B cell (primary cell): ENCODE measurements at places on chromosomes 3 and 15.

DNA sequence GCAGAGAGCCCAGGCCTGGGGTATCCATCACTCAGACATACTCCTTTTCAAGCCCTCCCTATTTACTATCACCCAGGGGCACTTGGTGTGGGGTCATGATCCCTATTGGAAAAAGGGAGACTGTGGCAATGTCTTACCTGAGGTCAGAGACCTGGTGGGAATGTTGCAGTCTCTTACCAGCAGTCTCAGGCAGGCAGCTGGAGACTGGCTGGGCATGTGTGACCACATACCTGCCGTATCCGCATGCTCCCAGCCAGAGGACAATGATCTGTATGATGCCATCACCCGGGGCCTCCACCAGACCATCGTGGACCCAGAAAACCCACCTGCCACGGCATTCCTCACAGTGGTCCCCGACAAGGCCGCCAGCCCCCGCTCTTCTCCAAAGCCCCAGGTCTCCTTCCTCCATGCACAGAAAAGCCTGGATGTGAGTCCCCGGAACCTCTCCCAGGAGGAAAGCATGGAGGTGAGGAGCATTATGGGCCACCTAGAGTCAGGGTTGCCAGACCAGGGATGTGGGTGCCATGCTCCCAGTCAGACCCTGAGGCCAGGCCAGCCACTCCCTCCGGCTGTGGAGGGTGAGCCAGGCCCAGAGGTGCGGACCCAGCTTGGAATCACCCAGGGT is 5.9 kb downstream of the SH2D7 start:
- DNase-seq = no peak

DNA sequence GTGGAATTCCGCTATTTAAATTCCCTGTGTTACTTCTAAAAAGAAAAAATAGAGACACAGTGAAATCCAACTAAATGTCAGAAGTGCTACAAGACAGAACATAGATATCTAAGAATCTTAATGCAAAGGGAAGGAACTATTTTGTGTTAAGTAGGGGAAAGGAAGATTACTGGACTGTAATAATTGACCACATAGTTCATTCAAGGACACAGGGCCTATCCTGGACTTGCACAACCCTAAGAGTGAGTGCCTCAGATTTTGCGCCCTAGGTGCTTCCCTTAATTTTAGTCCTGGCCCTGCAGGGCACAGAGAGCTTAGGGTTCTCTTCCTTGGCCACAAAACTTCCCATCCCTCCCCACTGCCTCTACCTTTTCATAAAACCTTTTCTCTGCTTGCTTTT is 3.5 kb upstream of the IL20RB start:
- no peak for DNase-seq

- DNase-seq = no peak
These were observed 77.1 kb downstream of the PDZRN3 start for GRCh38 chr3:73547427-73548248.

DNA sequence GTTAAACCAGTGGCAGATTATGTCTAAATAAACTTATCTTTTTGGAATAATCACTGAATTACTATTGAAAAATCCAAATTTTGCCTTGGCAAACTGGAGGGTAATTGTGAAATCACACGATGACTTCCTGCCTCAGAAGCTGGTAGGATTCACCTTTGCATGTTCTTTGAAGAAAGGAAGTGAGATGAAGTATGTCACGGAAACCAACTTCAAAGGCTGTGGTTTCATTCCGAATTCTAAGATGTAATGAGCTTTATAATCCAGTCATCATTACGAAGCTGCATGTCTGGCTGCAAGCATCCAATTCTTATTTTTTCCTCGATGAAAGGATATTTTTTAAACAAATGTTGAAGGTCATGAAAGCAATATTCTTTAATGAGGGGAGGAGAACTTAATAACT is 15.0 kb upstream of the ZBED2 start:
- DNase-seq = peak; percentile 52

DNA sequence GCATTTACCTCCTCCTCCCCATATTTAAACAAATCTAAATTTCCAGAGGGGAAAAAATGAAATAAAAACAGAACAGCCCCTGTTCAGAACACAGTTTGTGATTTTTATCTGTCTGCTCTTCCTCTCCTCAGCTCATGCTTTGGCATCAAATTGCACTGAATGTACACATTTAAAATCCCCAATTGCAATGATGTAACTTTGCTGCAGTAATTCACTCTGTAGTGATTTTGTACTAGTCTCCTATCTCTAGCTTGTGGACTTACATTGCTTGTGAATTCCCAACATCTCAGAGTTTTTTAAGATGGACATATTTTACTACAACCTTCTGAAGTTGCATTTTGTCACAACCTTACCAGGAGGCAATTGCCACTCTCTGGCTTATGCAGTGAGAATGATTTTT is 81.6 kb upstream of the ROBO2 start:
- no peak for DNase-seq

DNA sequence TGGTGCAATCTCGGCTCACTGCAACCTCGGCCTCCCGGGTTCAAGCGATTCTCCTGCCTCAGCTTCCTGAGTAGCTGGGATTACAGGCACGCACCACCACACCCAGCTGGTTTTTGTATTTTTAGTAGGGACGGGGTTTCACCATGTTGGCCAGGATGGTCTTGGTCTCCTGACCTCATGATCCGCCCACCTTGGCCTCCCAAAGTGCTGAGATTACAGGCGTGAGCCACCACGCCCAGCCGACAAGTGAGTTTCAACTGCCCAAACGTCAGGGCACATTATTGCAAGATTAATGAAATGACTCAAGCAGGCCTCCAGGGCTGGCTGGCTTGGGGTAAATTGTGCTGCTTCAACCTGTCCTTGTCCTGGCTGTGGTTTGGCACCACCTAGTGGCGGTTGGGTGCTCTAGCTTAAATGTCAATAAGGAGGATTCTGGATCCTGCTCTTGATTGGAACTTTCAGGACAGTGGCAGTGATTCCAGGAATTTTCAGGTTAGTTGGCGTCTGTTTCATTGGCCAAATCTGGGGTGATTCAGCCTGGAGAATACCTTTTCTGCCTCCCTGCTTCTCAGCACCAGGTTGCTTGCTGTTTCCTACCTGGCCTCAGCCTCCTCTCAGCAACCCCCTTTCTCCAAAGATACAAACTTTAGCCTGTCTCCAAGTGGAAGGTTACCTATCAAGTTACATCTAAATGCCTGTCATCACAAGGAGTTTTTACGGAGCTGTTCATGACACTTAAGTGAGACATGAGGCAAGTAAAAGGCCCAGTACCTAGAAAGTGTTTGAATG is 32.4 kb upstream of the SACM1L start:
- peak; percentile 88 for DNase-seq

- no peak for DNase-seq
These were observed 314.5 kb downstream of the TLE3 start for GRCh38 chr15:69783211-69783610.

- DNase-seq = no peak
These were observed 7.6 kb upstream of the SPTBN5 start for GRCh38 chr15:41901431-41901830.

DNA sequence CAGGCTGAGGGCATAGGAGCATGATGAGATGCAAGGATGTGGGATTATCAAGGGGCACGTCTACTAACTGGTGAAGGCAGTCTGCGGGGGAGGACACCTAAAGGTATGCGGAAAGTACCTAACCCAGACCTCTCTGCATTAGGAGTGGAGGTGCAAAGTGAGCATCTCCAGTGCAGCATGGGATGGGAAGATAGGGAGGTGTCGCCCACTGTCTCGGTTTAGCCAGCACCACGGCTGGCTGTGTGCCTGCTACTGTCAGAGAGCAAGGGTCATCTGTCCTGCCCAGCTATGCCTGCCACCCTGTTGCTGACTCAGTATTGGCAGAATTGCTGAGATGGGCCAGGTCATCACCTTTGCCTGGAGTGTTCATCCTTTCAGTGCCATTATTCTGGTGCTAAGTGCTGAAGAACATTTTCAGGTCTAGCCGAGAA is 40.1 kb downstream of the OXNAD1 start:
- DNase-seq = no peak

DNA sequence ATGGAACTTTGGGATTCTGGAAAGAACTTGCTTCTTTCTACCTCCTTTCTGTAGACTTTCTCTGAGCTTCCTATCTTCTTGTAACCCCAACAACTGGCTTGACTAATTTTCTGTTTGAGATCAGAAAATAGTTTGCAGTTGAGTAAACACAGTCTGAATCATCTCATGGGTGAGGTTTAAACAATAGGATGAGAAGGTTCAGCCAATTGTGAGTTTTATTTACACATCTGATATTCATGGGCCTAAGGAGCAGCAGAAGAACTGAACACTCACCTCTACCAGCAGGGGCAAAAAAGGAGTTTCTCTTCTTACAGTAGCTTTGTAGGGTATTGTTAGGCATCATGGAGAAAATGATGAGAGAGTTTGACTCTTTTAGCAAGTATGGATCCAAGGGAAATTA is 54.2 kb downstream of the DTWD1 start:
- DNase-seq = no peak
